Neural crest cell (in vitro differentiated cells): ENCODE measurements at places on chromosomes 4 and X.

DNA sequence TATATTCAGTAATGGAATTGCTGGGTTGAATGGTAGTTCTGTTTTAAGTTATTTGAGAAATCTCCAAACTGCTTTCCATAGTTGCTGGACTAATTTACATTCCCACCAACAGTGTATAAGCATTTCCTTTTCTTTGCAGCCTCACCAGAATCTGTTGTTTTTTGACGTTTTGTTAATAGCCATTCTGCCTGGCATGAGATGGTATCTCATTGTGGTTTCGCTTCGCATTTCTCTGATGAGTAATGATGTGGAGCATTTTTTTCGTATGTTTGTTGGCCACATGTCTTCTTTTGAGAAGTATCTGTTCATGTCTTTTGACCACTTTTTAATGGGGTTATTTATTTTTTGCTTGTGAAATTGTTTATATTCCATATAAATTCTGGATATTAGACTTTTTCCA is 13.6 kb upstream of the MAGED4B start:
- no peak for DNase-seq

GRCh38 chrX:2819345-2820135 is 9.2 kb upstream of the GYG2 start:
- no peak for DNase-seq

DNA sequence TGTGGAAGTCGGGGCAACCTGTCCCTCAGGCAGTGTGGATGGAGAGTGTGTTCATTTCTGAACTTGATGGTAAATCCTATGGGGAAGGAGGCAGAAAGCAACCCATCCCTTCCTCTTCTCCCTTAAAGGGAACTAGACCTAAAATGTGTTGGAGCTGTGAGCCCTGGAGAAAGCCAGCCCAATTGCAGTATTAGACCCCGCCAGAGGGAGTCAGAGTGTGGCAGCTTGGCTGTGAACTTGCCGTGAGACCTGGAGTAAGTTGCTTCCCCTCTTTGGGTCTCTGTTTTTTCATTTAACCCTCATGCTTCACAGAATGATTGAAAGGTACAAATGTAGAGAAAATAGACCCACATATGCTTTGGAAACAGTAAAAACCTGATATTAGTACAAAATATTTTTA is 108.7 kb upstream of the PAK3 start:
- no peak for DNase-seq

- DNase-seq = no peak
Measured at GRCh38 chr4:89835413-89835812, 1.5 kb downstream of the SNCA start.

- DNase-seq = no peak
Measured at GRCh38 chr4:13584481-13584880, 40.2 kb upstream of the NKX3-2 start.
